CD4-positive, alpha-beta T cell treated with Interleukin-10 for 1 hour (primary cell): ENCODE measurements at places on chromosomes 3 and 15.
A peak's percentile ranks its signal among the peaks of the same experiment; 100 is the strongest.

GRCh38 chr15:66765478-66766281, 63.6 kb downstream of the SMAD6 start:
- peak; percentile 8 for DNase-seq

DNA sequence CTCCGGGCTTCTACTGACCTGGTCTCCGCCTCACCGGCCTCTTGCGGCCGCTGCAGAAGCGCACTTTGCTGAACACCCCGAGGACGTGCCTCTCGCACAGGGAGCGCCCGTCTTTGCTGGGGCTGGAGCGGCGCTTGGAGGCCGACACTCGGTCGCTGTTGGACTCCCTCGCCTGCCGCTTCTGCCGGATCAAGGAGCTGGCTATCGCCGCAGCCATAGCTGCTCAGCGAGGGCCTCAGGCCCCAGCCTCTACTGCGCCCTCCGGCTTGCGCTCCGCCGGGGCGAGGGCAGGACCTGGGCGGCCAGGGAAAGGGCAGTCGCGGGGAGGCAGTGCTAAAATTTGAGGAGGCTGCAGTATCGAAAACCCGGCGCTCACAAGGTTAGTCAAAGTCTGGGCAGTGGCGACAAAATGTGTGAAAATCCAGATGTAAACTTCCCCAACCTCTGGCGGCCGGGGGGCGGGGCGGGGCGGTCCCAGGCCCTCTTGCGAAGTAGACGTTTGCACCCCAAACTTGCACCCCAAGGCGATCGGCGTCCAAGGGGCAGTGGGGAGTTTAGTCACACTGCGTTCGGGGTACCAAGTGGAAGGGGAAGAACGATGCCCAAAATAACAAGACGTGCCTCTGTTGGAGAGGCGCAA, 319.2 kb downstream of the FGF12 start:
- DNase-seq: no peak

- peak; percentile 72 for DNase-seq
Observed at GRCh38 chr3:182795389-182795782, 2.1 kb downstream of the ATP11B start.

DNA sequence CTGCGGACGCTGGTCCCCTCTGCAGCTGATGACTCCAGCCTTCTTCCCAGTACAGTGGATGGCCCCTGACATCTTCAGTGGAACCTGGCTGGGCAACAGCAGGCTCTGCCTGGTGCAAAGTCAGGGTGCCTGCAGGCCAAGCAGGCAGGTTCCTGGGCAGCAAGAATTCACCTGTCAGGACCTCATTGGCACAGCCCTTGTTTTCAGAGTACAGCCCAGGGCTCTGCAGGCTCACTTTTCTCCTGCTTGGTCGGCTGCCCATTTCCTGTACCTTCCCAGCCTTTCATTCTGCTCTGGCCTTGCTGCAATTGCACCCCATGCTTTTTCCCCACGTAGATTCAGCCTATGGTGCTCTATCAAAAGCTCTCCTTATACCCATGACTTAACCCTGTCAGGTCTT, 56.0 kb downstream of the LRTM1 start:
- no peak for DNase-seq

DNA sequence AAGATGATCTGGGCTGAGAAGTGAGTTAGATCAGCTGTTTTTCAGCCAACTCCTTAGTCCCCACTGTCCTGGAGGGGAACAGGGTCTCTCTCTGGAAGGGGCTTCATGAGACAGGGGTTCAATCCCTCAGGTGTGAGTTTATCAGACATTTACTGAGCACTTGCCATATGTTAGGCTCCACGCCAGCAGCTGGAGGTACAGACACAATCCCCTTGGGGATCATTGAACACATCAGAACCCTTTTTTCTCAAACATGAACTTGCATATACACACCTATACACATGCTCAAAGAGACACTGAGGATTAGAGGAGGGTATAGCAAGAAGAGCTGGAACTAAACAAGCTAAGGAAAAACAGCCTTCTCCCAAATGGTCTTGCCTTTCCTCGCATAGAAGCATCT, 5.5 kb upstream of the BMF start:
- no peak for DNase-seq

GRCh38 chr3:189803254-189803653, 172.1 kb downstream of the TP63 start:
- no peak for DNase-seq

DNA sequence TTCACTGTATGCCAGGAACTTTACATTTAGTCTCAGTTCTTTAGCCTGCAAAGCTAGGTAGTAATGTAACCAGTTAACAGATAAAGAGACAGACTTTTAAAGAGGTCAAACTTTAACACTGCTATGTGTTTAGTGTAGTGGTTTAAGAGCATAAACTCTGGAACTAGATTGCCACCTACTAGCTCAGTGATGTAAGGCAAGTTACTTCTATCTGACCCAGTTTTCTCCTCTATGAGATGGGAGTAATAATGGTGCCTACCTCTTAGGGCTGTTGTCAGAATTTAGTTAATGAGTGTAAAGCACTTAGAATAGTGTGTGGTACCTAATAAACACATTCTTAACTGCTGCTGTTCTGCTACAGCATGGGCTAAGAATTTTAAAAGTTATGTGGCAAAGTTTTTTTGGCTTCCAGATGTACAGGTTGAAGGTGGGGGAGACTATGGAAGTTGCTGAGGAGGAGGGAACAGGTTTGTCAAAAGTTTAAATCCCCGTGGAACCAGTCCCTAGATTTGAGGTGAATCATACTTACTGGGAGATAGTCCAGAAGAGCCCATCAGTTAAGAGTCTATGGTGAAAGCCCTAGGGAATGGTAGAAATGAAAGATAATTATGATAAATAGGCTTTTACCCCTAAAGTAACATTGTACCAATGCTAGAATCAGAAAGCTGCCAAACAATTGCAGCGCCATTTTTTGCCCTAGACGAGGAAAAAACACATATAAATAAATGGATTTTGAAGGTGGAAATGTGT, 13.9 kb downstream of the TSC22D2 start:
- no peak for DNase-seq

- DNase-seq: peak; percentile 33
Observed at GRCh38 chr15:75578173-75578947, 755 bp downstream of the PTPN9 start.

GRCh38 chr3:105278688-105279087, 88.0 kb upstream of the ALCAM start:
- no peak for DNase-seq

DNA sequence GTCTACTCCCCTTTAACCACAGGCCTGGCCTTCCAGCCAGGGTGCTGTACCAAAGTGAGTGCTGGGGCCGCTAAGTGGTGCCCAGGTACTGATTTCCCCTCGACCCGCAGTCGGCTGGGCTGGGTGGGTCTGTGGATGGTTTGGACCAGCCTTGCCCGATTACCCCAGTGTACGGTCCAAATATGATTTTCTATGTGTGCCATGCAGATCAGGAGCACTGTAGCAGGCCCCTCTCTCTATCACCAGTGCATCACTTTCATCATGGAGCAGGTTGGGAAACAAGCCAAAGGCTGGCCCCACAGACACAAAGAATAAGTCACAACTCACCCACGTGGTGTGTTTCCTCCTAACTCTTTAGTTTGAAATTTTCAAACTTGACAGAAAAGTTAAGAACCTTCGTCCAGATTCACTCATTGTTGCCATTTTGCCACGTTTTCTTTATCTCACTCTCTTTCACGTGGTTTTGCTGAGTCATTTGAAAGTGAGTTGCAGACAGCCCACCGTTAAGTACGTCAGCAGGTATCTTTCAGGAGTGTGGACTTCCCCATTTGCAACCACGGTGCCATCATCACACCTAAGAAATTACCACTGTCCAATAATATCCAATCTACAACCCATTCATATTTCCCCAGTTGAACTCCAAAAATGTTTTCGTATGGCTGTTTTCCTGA, 37.0 kb downstream of the ZNF710 start:
- DNase-seq: peak; percentile 42

GRCh38 chr15:37537802-37538201, 396.6 kb upstream of the TMCO5A start:
- DNase-seq: no peak

DNA sequence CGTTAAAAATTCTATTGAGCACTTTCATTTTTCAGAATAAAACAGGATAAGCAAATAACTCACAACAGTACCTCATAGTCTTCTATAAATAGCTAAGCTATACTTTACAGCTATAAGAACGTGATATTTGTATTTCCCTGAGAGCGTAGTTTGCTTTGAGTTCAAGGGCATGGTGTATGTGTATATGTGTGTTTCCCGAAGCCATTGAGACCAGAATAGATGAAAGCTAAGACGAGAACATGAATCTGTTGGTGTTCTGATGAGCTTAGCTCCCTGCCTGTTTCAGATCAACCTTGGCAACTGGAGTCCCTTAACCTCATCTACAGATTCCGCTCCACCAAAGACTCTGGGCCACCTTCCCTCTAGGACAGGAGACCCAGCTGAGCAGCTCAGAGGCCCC, 59.5 kb upstream of the MCF2L2 start:
- no peak for DNase-seq

DNA sequence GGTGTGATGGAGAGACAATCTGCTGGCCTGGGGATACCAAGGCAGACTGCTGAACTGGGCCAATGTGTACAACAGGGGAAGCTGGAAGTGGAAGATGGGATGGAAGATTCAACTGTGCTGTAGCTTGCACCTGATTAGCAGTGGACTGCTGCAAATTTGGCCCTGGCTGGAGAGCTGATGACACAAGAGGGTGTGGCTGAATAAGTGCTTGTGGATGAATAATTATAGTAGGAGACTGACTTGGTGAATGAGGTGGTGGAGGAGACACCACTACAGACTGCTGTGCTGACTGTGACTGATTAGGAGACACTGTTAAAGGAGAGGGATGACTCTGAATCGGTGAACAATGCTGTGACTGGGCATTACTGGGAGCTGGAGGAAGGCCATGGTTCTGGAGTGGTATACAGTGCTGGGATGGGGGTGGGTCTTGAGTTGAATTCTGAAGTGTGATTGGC, 52.5 kb downstream of the PHC3 start:
- no peak for DNase-seq

- DNase-seq: no peak
Observed at GRCh38 chr3:176861137-176861536, 336.1 kb downstream of the TBL1XR1 start.

GRCh38 chr3:171129827-171130226, 103.3 kb upstream of the SLC2A2 start:
- DNase-seq: no peak

DNA sequence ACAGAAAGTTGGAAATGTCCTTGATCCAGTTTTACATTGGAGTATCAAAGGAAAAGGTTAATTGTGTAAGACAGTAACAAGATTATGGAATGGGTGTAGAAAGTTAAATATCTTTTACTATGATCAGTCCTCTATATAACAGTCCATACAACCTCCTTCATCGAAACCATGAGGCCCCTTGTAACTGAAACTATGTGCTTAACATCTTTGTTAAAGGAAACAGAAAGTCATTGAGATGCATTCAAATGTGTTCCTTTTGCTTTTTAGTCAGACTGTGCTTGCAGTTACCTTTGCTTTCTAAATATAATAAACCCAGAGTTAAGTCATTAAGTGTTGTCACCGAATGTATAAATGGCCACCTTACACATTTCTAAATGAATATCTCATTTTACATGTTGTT, 1298.5 kb downstream of the ROBO2 start:
- DNase-seq: no peak

GRCh38 chr15:47035475-47036406, 681.6 kb upstream of the SEMA6D start:
- no peak for DNase-seq

GRCh38 chr3:14130707-14131106, 5.9 kb downstream of the TMEM43 start:
- DNase-seq: no peak

- no peak for DNase-seq
Observed at GRCh38 chr15:101359365-101359947, 64.4 kb upstream of the SNRPA1 start.

GRCh38 chr3:155307183-155307582, 13.7 kb upstream of the STRIT1 start:
- DNase-seq: no peak

DNA sequence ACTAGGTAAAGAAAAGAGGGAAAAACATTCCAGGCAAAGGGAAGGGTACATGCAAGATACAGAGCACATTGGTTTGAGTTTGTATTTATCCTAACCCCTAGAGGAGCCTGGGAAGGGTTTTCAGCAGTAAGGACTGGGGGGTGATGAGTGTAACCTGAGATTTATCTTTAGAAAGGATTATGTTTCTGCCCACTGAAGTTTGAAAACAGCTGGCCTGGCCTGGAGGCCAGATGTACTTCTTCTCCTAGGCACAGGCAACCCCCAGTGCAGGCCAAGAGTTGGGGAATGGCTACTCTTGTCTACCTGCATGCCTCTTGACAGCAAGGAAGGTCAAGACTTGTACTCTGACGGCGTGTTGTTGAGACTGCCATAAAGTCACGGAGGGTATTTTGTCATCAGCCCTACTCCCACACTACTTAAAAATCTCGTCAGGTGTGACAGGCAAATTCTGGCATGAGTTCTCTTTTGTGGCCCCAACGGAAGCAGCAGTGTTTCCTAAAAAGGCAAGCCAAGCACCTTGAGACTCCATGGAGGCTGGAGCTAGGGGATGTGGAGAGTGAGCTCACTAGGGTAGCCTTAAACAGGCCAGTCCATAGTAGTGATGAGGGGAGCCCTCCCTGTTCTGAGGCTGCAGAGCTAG, 241.5 kb upstream of the WNT5A start:
- no peak for DNase-seq

GRCh38 chr3:159600291-159600690, 388.3 kb upstream of the IL12A start:
- DNase-seq: no peak

GRCh38 chr15:29132735-29133181, 136.9 kb downstream of the NSMCE3 start:
- no peak for DNase-seq

GRCh38 chr3:62672270-62672987, 202.8 kb downstream of the CADPS start:
- DNase-seq: no peak

GRCh38 chr3:72970942-72971341, 25.7 kb upstream of the PPP4R2 start:
- DNase-seq: no peak

GRCh38 chr3:13075986-13076654, 2.9 kb upstream of the IQSEC1 start:
- no peak for DNase-seq
